ENCODE measurements at places on chromosomes 6 and 20.

- no peak for DNase-seq
Measured at GRCh38 chr20:25364180-25364788, 26.4 kb downstream of the ABHD12 start.

- no peak for DNase-seq
Measured at GRCh38 chr6:14384175-14384949, 266.8 kb downstream of the CD83 start.

DNA sequence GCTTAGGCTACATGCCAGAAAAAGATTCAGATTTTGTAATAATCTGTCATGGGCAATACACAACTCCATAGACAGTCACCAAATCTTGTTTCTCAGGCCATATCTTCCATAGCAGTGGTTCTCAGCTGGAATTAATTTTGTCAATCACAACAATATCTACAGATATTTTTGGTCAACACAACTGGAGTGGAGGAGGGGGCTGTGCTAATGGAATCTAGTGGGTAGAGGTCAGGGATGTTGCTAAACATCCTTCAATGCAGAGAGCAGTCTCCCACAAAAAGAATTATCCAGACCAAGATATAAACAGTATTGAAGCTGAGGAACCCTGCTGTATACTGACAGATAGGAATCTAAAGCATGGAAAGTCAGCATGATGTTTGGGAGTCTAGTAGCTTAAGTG, 174.6 kb downstream of the UBE3D start:
- no peak for DNase-seq

- no peak for DNase-seq
Measured at GRCh38 chr6:117907601-117908245, 659 bp downstream of the SLC35F1 start.

GRCh38 chr20:8438748-8439147, 306.7 kb downstream of the PLCB1 start:
- DNase-seq: no peak

GRCh38 chr6:81023007-81023582, 729.4 kb downstream of the TENT5A start:
- DNase-seq: no peak

DNA sequence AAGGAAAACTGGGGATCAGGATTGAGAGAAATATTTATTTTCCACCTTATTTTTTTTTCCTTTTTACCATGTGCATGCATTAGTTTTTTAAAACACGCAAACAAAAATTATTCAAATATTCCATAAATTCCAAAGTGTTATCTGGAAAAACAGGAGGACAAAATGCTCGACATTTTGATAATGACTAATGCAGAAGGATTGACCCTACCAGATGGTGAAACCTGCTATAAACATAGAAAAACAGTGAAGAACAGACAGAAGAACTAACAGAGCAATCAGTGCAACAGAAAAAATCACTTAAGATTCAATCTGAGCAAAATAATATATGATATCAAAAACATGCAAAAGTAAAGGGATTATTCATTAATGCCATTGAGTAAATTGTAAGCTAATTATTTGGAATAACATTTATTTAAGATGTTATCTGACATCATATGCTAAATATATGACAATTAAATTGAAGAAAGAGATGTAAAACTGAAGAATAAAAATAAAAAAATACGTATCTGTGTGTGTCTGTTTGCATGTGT, 218.4 kb downstream of the LMBRD1 start:
- no peak for DNase-seq

GRCh38 chr6:142683714-142684141, 261.2 kb downstream of the HIVEP2 start:
- no peak for DNase-seq

DNA sequence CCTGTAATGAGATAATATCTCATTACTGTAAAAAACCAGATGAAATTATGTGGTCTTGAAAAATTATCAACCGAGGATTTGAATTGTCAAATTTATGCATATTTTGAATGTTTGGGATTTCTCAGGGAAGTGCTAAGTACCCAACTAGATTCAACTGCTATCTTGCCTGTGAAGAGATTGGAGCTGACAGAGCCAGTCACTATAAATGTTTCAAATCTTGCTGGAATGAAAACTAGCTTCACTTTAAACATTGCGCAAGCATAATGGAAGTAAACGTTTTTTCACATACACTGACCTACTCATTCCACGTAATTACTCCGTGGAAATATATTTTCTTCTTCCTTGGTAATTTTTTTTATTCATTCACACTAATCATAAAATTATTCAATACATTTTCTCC, 46.7 kb downstream of the TMEM170B start:
- DNase-seq: no peak

GRCh38 chr6:11223286-11223864, 9.1 kb downstream of the NEDD9 start:
- DNase-seq: no peak

GRCh38 chr6:92690997-92691599, 728.3 kb downstream of the EPHA7 start:
- DNase-seq: no peak

DNA sequence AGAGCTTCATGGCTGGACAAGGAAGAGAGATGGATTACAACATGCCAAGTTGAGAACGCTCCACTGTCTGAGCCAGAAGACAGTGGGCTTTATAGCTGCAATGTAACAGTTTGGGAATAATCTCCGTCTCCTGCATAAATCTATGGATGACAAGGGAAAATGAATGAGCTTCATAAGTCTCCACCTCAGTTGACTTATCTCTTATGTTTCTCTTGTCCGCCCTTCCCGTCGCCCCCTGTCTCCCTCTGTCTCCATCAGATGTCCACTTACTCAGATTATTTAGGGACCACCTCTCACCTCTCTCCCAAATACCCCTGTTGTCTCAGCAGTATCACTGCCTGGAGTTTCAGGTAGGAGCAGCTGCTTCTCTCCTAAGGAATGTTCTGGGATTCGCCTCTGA, 13.7 kb upstream of the BPIFA2 start:
- no peak for DNase-seq

DNA sequence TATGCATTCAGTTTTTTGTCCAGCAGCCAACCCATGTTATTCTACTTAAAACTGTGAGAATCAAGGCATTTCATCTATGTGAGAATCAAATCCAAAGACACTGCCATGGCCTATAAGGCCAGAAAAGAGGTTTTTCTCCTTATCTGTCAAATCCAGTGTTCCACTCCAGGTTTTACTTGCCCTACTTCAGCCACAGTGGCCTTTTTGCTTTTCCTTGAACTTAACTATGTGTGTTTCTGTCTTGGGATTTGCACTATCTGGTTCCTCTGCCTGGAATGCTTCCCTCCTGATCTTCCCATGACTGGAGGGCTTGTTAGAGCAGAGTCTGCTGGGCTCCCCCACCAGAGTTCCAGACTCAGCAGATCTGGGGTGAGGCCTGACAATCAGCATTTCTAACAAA, 113.1 kb upstream of the DOK5 start:
- no peak for DNase-seq

- peak; percentile 59 for DNase-seq
Measured at GRCh38 chr6:137013738-137014602, 30.8 kb downstream of the IL20RA start.

- no peak for DNase-seq
Measured at GRCh38 chr6:162699961-162700360, 27.6 kb downstream of the PRKN start.

DNA sequence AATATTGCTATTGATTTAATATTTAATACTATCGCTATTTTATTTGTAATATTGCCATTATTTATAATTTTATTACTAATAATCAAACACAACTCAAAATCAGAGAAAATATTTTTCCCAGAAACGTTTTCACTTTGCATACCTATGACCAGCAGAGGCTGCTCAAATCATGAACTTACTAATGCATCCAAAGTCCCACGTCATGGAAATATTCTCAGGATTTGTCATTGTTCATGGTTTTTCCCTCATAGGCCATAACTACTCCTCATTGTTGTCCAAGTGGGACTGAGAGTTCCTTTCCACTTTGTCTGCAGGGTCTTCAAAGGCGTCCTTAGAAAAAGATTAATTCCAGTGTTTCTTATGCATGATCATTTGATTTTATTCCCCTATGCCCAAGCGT, 344.8 kb downstream of the THBS2 start:
- DNase-seq: peak; percentile 22
